ENCODE measurements at places on chromosomes 6 and 20. TPM values are rescaled to one million over a fixed set of nuclear protein-coding genes. Genes with fewer than 3 reads are reported as not detected.

GRCh38 chr6:113796038-113796437 lies 61.1 kb upstream of the MARCKS start:
- no peak for DNase-seq

GRCh38 chr6:12590901-12591300 lies 125.7 kb upstream of the PHACTR1 start:
- DNase-seq: no peak

DNA sequence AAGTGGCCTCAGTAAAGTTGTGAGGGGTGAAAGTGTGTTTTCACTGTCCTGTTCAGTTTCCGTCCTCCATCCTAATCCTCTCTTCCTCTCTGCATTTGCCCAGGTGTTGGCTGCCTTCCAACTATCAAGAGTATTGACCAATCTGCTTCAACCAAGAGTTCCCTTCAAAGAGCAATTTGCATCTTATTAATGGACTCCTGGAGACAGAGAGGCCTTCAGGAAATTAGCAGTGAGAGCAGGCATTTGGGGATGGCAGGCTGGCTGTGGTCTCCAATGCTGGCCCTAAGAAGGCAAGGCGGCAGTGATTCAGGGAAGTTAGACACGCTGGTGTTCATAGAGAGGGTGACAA lies 77.2 kb downstream of the GPR6 start:
- DNase-seq: no peak

GRCh38 chr20:45060294-45060693 lies 40.6 kb downstream of the KCNS1 start:
- no peak for DNase-seq

- no peak for DNase-seq
Measured at GRCh38 chr20:62977613-62978560, 25.4 kb downstream of the SLC17A9 start.

DNA sequence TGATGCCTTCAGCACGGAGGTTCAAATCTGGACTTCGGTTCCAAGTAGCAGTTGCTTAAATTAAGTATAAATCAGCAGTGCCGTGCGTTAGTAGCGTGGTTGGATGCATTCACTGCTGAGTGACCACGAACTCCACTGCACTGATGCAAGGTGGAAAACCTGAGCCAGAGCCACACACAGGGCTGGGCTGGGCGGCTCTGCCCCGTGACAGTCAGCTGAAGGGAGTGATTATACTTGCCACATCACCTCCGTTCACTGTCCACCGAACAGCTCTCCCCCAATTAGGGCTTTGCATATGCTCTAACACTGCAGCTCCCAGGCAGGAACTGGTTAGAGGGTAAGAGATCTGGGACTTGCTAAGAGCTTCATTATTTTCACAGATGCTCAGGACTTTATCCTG lies 22.2 kb downstream of the PPP1R3G start:
- DNase-seq: no peak

DNA sequence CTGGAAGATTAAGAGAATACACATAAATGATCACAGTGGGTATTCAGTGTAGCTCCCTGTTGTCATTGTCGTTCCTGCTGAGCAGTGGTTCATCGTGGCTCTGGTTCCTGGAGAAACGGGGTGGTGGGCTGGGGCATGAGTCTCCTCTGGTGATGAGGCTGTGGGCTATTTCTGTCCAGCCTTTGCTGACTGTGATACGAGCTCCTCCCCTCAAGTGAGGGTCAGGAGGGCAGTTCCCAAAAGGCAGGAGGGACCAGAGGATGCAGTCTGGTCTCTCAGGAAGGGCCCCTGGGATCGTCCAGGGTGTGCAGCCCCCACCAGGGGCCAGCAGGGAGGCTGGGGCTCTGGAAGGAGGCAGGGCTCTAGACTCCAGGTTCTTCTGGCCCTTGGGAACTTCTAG lies 31.1 kb upstream of the DLGAP4 start:
- no peak for DNase-seq

The TRIM31 gene
- total RNA-seq: not detected

- DNase-seq: no peak
Measured at GRCh38 chr6:130296854-130297253, 69.0 kb upstream of the TMEM200A start.

DNA sequence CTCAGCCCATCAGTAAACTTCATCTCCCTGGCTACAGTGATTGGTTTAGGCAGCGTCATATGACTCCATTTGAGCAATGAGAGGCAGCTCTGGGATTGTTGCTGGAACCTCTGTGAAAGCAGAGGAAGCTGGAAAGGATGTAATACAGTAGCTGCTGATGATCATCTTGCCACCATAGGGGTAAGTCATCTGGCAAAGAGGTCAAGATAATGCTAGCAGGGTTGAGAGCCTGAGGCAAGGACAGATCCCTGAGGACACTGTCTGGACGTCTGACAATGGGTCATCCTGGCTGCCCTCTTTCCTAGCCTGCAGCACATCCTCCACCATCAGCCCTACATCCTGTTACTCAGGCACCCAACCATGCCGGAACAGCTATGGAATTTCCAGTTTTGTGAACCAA lies 25.5 kb upstream of the FKBP1A start:
- no peak for DNase-seq

DNA sequence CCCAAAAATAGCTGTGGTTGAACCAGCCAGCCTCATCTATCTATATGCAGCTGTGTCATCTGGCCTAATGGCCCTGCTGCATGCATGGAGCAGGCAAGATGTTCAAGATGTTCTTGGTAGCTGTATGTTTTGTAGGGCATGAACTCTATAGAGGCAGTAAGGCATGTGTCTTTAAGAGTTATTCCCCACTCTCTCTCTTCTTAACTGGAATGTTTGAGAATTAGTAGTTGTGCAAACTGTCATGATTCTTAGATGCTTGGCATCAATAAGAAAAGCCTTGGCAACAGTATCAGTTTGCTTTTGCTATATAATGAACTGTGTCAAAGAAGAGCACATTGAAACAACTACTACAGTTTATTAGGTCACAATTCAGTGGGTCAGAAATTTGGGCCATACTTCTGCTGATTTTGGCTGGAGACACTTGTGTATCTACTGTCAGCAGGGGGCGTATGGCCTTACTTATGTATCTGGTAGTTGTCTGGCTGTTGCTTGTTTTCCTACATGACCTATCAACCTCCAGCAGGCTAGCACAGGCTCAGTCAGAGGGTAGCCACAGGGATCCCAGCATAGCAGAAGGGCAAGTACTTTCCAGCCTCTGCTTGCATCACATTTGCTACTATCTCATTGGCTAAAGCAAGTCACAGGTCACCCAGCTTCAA lies 56.1 kb upstream of the LAMP5 start:
- DNase-seq: no peak

- no peak for DNase-seq
Measured at GRCh38 chr20:9454791-9455190, 59.6 kb upstream of the LAMP5 start.

Measured in chondrocyte (in vitro differentiated cells).